ENCODE measurements at places on chromosomes 13 and 19.

DNA sequence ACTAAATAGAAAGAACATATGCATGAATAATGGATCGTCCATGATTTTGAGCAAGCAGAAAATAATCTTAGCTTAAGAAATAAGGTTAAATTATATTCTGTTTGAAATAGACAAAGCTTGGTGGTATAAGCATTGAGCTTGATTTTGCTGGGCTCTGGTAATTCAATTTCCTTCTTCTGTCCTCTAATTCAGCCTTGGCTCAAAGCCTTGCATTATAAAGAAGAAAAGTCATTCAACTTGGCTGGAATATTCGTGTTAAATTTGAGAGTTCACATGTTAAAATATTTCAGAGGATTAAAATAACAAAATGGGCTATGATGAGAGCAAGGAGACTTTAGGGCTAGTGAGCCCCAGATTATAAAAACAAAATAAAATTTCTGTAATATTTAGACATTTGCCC, 415.4 kb upstream of the PCDH20 start:
- DNase-seq, result no peak

DNA sequence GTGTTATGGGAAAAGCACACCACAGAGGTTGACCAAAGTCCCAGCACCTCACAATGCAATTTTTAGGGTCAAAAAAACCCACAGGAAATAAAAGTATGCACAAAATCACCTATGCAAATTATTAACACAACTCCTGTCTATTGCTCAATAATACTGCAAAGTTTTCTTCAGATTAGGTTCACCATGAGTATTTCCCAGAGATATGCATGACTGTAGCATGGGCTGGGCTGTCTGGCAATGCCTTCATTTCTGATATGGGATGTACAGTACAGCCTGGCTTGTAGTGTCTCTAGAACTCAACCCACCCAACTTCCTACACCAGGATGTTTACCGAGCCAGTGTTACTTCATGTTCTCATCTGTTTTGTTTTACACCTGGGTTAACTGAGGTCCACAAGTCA, 698.7 kb upstream of the ARGLU1 start:
- no peak for DNase-seq

DNA sequence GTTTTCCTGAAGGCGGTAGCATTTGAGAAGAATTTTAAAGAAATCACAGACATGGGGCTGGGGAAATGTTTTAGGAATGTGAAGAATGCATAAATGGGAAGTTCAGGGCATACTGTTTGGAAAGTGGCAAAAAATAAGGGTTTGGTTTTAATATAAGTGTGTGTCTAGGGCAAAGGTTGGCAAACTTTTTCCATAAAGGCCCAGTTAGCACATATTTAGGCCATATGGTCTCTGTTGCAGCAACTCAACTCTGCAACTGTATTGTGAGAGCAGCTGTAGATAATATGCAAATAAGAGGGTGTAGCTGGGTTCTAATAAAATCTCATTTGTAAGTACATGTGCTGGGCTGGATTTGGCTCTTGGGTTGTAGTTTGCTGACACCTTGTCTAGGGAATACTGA, 521.9 kb downstream of the DIAPH3 start:
- no peak for DNase-seq

- no peak for DNase-seq
These were observed 38.6 kb upstream of the POP4 start for GRCh38 chr19:29567366-29567915.

- DNase-seq, result no peak
These were observed 107.6 kb downstream of the DCT start for GRCh38 chr13:94371855-94372254.

Data from stimulated activated CD4-positive, alpha-beta T cell treated with anti-CD3 and anti-CD28 coated beads, TNF-alpha, amount 100 ng/mL, for 4 hours (primary cell).